ENCODE measurements at places on chromosomes 1 and 21.
A peak's percentile ranks its signal among the peaks of the same experiment; 100 is the strongest.

DNA sequence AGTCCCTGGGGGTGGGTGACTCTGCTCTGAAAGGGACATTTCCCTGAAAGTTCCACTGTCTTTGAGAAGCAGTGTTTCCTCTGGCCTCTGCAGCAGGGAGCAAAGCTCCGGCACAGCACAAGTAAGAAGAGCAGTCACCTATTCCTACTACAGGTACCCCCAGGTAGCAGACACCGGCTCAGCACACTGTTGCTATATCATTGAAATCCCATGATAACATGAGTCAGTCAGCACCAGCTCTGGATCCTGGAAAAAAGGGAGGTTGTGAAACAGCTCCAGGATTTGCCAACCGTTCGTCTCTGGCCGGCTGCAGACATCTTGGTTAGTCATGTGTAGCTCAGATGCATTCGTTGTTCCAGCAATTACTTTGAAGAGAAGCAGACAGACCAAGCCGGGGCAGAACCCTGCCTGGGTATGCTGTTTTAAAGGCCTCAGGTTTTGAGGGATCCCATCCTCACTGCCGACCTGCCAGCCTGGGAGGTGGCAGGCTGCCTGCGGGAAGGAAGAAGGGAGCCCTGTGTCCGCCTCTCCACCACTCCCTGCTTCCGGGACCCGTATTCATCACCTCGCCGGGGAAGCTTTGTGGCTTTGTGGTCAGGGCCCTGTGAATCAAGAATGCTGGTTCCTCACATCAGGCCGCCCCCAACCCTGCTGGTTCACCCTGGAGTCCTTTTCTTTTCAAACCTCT is 139.2 kb downstream of the CLIC6 start:
- DNase-seq: peak; percentile 37

DNA sequence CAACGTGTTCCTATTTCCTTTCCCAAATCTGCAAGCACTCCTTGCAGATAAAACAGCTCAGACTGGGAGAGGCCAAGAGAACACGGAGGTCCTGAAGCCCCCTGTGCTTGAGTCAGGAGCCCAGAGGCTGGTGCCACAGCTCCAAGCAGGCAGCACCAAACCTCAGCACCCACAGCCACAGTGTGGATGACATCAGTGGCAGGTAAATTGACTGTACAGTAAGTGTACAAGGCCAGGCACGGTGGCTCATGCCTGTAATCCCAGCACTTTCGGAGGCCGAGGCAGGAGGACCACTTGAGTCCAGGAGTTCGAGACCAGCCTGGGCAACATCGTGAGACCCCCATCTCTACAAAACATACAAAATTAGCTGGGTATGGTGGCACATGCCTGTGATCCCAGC is 1.9 kb upstream of the COL6A1 start:
- no peak for DNase-seq

GRCh38 chr1:8374812-8375211 is 56.9 kb downstream of the SLC45A1 start:
- DNase-seq: peak; percentile 67

DNA sequence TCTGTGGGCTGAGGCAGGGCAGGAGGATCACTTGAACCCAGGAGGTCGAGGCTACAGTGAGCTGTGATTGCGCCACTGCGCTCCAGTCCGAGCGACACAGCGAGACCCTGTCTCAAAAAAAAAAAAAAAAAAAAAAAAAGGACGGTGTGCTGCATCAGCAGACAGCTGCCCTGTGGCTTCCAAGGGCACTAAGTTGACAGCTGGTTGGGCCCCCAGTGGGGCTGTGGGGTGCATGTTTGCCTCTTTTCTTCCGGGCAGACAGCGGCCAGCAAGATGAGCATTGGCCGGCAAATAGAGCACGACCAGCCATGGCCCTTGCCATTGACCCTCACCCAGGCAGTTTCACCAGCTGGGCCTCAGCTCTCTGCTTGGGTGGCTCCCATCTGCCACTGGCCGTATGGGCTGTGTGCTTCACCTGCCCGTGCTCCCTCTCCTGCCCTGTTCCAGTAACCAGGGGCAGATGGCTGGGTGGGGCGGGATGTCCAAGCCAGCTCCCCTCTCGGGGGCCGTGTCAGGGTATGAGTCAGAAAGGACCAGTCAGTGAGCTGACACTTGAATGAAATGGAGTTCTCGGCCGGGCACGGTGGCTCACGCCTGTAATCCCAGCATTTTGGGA is 12.3 kb upstream of the SLC25A34 start:
- no peak for DNase-seq
